ENCODE measurements at places on chromosomes 12 and 14.

DNA sequence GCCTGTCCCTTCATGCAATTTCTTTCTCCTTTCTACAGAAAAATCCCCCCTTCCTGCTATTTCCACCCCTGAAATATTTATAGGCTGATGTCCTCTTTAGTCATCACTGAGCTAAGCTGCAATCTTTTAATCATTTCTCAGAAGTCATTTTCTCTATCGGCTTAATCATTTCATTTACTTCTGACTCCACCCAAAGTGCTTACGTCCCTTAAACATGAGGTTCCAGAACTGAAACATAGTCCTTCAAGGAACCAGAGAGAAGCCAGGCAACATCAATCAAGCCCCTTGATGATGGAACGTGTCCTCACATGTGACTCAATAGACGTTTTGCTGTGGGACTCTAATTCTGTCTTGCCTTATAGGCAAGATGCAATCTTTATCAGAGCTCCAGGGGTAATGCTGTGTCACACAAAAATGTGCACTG lies 148.7 kb upstream of the KRR1 start:
- no peak for DNase-seq

DNA sequence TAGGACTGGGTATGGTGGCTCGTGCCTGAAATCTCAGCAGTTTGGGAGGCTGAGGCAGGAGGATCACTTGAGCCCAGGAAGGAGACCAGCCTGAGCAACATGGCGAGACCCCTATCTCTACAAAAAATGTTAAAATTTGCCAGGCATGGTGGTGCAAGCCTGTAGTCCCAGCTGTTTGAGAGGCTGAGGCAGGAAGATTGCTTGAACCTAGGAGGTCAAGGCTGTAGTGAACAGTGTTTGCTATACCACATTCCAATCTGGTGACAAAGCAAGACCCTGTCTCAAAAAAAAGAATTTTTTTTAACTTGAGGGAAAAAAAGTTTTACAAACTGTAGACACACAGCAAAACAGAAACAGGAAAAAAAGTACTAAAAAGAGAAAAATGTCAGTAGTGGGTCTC lies 2.3 kb upstream of the MAP3K9 start:
- no peak for DNase-seq

DNA sequence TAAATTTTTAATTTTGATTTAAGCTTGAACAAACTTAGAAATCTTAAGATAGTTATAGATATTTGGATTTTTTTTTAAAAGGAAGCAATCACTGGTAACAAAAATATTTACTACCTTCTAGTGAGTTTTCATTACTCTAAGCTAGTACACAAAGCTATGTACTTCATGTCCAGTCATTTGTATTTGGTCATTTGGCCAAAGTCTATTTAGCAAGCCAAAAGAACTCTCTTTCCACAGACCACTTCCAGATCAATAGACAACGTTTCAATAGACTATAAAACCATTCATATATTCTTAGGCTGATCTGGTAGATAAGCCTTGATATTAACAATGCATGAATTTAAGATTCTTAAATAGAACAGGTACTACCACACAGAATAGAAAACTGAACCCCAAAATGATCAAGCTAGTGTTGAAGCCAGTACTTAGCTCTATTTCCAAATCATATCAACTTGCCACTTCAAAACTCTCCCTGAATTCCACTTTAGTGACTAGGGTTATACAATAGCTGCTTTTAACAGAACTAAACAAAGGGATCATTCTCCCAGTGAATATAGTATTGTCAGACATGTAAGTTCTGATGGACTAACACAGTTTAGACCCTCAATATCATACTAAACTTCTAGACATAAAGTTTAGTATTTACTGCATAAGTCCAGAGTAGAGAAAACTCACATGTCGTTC lies 21.7 kb downstream of the CAPRIN2 start:
- no peak for DNase-seq

DNA sequence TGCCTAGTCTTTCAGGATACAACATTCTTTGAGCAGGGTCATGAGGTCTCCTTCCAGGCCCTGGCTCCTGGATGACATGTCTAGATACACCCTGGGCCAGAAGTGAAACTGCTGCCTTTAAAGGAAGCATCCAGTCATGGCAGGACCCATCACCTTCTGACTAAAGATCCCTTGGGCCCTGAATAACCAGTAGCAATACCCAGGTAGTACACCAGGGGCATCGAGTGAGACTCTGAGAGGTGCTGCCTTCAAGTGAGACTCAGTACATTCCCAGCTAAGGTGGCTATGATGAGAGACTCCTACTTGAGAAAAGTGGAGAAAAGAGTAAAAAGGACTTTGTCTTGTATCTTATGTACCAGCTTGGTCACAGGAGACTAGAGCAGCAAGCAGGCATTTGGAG lies 23.5 kb downstream of the OR6C68 start:
- DNase-seq: no peak

GRCh38 chr14:44979740-44980356 lies 17.9 kb downstream of the TOGARAM1 start:
- DNase-seq: no peak

DNA sequence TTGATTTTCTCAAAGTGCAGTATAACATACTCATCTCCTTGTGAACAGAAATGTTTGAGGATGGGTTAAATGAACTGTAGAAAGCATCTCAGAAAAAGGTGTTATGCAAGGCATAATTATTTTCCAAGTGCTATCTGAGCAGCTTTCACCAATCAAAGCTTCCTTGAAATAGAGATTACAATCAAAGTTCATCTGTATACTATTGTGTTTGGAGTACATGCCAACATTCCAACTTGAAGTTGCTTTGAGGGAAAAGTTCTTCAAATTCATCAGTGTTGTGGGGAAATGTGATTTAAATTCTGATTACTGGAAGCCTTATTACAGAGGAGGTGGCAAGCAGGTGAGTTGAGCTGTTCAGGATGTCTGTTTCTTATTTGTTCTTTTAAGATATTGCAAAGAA lies 68.2 kb downstream of the TMTC2 start:
- DNase-seq: no peak
